ENCODE measurements at places on chromosomes 12 and 14. TPM values are rescaled to one million over a fixed set of nuclear protein-coding genes. Genes with fewer than 3 reads are reported as not detected.

The RNFT2 gene
- total RNA-seq = 2.6 TPM

The RTL1 gene
- not detected for total RNA-seq

The DACT1 gene
- 0.40 TPM for total RNA-seq

The P2RX2 gene
- not detected for total RNA-seq

The SLC7A7 gene
- 18.6 TPM for total RNA-seq
